Skeletal muscle tissue (tissue), 5 donors: ENCODE measurements at places on chromosomes 5 and 9. TPM values are rescaled to one million over a fixed set of nuclear protein-coding genes. Genes with fewer than 3 reads are reported as not detected.

NRG2 gene
- 0.52 TPM for total RNA-seq

SLC6A7 gene
- total RNA-seq, result not detected

SNX2 gene
- total RNA-seq, result 37.6 TPM

ARID3C gene
- total RNA-seq, result not detected

PDLIM4 gene
- 19.8 TPM for total RNA-seq

MZB1 gene
- 0.52 TPM for total RNA-seq

PANK3 gene
- 38.6 TPM for total RNA-seq

GRAMD2B gene
- total RNA-seq, result 8.9 TPM

CYLC2 gene
- total RNA-seq, result not detected

STK32A gene
- total RNA-seq, result 1.0 TPM

CMYA5 gene
- total RNA-seq, result 93.9 TPM

RXFP3 gene
- total RNA-seq, result not detected

SHOC1 gene
- total RNA-seq, result not detected

CCDC192 gene
- total RNA-seq, result not detected

TAF11L10 gene
- total RNA-seq, result not detected

BTNL3 gene
- total RNA-seq, result not detected

CATSPER3 gene
- 0.52 TPM for total RNA-seq

PCDHB14 gene
- 4.2 TPM for total RNA-seq

ZFP2 gene
- total RNA-seq, result 1.6 TPM

PITX1 gene
- total RNA-seq, result 2.6 TPM

SURF4 gene
- total RNA-seq, result 166 TPM

ECPAS gene
- total RNA-seq, result 162 TPM

ADAMTS16 gene
- 5.7 TPM for total RNA-seq

CSF1R gene
- total RNA-seq, result 31.3 TPM

MLANA gene
- not detected for total RNA-seq

PCDHGB5 gene
- total RNA-seq, result 3.7 TPM

TAF11L6 gene
- not detected for total RNA-seq

ACTBL2 gene
- not detected for total RNA-seq

ZDHHC11 gene
- 1.0 TPM for total RNA-seq

RALGDS gene
- 26.1 TPM for total RNA-seq

SNCB gene
- total RNA-seq, result not detected

SPINK13 gene
- not detected for total RNA-seq

SAXO1 gene
- total RNA-seq, result not detected

BTNL8 gene
- total RNA-seq, result not detected

CDC20B gene
- not detected for total RNA-seq

SVEP1 gene
- 46.4 TPM for total RNA-seq

PLGRKT gene
- 15.1 TPM for total RNA-seq

RANBP3L gene
- 0.52 TPM for total RNA-seq

FAM81B gene
- 1.0 TPM for total RNA-seq

COL15A1 gene
- 178 TPM for total RNA-seq

GRXCR2 gene
- not detected for total RNA-seq

MAPKAP1 gene
- total RNA-seq, result 44.9 TPM

BARX1 gene
- not detected for total RNA-seq

FCN2 gene
- 1.0 TPM for total RNA-seq

SPATA31E1 gene
- total RNA-seq, result not detected

CCDC183 gene
- total RNA-seq, result 1.0 TPM

ACSL6 gene
- 3.1 TPM for total RNA-seq

LVRN gene
- total RNA-seq, result 1.6 TPM
